HAP-1 (cell line): ENCODE measurements at places on chromosomes 16 and 17.
A peak's percentile ranks its signal among the peaks of the same experiment; 100 is the strongest.

DNA sequence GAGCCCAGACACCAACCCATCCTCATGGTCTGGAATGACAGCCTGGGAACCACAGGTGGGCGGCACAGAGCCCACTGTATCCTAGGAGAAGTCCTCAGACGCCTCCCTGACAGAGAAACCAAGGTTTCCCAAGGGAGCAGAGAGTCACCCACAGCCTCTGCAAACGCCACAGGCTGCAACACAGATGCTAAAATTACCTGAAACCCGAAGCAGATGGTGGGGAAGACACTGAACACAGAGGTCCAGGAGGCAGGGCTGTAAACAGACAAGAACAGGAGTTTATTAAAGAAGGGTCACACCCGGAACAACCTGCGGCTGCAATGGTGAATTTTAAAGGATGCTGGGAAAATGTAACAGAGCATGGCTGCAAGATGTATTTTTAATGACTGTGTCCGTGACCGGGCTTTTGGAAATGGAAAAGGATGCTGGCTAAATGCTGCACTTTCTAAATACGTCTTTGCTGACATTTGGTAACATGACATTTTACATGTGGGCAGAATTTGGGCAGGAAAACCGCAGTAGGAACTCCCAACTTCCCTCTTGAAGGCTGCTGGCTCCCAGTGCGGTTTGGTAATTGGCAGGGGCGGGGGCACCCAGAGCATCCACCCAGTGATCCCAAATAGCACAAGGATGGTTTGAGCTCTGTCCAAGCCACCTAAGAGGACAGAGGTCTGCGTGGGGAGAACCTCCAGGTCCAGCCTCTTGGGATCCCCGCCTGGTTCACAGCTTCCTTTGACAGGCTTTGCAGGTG lies 13.1 kb downstream of the SLC38A8 start:
- no peak for DNase-seq

DNA sequence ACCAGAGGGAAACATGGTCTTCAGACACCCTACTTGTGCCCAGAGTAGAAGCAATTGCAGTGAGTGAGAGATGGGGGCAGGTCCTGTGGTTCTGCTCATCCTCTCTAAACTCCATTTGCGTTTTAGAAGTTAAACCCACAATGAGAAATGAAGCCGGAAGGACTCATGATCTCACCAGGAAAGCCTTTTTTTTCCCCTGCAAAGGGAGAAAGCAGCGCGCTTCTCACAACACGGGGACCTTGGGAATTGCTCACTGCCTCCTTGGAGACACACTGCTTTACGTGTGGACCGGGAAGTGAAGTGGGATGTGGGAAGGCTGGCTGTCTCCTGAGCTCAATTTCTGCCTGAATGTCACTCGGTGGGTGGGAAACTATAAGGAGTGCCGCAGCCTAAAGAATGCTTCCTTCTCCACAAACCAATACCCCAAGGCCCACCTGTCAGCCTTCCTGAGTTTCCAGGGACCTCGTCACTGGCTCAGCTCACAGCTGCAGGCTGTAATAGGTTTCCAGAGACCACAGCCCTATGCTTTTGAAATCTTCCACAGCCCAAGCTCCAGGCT lies 365.4 kb downstream of the XYLT1 start:
- DNase-seq = no peak

DNA sequence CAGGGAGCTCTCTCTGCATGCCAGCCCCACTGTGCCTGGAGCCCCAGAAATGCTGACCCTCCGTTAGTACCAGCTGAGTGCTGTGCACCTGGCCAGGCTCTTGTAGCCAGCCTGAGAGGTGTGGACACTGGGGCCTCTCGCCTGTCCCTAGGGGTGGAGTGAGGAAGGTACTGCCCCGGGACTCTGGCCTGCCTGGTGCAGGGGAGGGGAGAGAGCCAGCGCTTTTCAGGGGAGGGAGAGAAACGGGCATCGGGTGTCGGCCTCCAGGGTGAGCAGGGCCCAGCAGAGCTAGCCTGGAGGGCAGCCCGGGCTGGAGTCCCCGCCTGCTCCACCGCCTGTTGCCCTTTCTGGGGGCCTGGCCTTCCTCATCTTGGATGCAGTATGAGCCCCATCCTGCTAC lies 13.1 kb downstream of the MAP2K3 start:
- no peak for DNase-seq

DNA sequence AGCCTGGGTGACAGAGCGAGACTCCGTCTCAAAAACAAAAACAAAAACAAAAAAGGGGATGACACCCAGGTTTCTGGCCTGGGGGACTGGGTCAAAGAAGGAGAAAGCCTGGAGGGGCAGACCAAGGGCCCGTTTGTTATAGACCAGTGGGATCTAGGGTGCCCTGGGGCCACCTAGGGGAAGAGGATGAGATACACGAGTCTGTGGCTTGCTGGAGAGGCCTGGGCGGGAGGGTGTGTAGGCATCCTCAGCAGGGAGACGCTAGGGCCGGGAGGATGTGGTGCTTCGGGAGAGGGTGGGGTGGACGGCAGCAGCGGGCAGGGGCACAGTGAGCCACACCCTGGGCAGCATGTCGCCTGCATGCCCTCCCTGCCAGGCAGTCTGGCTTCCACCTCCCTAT lies 17.1 kb upstream of the CRK start:
- no peak for DNase-seq

GRCh38 chr17:30021708-30022317 lies 80.4 kb downstream of the EFCAB5 start:
- DNase-seq = peak; percentile 59

- no peak for DNase-seq
Observed at GRCh38 chr17:17204041-17204591, 2.0 kb downstream of the PLD6 start.

DNA sequence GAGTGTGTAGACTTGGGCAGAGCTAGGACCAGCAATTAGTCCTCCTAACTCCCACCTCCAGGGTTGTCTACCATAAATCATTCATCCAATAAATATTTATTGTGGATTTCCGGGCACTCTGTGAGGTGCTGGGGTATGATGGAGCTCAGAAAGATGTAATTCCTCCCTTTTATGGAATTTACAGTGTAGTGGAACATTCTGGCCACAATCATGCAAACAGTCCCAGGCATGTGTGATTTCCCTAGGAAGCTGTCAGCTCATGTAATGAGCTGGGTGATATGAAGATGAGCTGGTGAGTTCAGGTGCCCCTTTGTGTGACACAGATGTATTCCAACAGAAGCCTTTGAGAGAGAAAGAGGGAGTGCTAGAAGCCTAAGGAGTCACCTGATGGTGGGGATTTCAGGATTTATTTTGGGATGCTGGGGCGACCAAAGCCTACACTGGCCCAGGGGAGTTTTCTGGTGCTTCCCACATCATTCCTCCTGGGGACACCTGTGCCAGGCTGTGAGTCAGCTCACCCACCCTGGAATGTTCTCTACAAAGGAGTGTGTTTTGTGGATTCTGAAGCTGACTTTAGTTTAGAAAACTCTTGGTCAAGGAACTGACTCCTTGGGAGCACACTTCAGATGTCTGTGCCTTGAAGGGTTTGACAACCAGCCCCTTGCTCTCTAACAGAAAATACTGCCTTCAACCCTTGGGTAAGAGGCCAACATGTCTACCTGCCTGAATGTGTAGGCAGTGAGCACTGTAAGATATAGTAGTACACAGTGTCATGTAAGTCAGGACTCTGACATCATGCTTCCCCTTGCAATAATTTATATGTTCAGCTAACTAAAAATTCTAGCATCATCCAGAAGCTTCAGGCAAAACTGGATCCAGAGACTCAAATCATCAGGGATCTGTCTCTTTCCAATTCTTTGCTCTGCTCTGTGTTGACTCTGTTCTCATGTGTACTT lies 42.9 kb downstream of the HS3ST4 start:
- no peak for DNase-seq

GRCh38 chr17:26731005-26731921 lies 562.7 kb upstream of the WSB1 start:
- DNase-seq = no peak

GRCh38 chr17:53792997-53793396 lies 29.7 kb upstream of the KIF2B start:
- no peak for DNase-seq

DNA sequence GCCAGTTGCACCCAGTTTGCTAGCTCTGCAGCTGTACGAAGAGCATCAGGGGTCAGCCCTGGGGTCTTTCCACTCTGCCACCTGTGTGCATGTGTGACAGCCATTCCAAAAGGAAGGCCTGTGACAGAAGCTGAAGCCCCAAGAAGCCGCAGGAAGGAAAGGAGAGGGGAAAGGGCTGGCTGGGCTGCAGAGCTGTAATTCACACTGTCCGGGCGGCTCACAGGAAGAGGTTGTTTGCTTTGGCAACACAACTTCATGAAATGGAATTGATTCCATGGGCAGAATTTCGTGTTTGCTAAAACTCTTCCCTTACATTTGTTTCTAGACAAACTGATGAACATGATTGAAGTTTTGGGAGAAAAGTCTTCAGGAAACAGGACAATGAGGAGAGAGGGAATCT lies 14.8 kb downstream of the TMEM204 start:
- DNase-seq = no peak

DNA sequence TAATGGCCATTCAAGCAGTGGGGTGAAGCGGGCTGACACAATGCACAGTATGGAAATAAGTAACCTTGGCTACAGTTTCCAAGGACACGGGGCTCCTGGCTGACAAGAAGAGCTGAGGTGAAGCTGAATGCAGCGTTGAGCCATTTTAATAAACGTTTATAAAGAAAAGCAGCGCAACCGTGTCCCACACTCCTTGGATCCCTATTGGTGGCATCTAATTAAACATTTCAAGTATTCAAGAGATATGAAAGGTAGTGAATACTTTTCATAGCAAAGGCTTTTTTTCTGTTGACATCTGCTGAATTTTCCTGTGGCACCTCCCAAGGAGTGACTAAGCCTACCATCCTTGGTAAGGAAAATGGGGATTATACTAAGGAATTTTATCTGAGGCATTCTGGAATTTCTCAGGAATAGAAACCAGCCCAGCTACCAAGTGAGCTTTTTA lies 26.5 kb downstream of the DUSP14 start:
- DNase-seq = peak; percentile 56

DNA sequence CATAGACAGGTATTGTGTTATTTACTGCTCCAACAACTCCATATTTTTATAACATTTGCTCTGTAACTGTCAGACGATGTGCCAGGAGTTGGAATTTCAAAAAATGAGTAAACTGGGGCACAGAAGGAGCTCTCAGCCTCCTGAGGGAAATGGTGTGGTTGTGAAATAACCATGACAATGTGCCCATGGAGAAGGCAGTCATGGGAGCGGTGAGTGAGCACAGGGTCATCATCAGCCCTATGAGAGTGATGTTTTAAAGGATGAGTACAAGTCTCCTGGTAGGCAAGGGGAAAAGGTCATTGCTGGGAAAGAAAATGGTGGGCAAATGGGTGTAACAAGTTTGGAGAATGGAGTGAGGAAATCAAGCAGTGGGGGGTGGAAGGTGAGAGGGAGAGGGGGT lies 115.0 kb upstream of the SEC14L1 start:
- no peak for DNase-seq

DNA sequence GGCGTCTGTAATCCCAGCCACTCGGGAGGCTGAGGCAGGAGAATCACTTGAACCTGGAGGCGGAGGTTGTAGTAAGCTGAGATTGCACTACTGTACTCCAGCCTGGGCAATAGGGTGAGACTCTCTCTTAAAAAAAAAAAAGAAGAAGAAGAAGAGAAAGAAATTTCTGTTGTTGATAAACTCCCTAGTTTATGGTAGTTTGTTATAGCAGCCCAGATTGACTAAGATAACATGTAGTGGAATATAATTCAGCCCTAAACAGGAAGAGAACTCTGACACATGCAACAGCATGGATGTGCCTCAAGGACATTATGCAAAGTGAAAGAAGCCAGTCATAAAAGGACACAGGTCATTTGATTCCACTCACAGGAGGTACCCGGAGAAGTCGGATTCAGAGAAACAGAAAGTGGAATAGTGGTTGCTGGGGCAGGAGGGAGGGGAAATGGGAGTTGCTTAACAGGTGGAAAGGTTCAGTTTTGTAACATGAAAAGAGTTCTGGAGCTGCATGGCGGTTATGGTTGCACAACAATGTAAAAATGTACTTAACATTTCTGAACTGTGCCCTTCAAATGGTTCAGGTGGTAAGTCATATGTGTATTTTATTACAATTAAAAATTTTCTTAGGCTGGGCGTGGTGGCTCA lies 26.0 kb upstream of the PRM1 start:
- DNase-seq = no peak

DNA sequence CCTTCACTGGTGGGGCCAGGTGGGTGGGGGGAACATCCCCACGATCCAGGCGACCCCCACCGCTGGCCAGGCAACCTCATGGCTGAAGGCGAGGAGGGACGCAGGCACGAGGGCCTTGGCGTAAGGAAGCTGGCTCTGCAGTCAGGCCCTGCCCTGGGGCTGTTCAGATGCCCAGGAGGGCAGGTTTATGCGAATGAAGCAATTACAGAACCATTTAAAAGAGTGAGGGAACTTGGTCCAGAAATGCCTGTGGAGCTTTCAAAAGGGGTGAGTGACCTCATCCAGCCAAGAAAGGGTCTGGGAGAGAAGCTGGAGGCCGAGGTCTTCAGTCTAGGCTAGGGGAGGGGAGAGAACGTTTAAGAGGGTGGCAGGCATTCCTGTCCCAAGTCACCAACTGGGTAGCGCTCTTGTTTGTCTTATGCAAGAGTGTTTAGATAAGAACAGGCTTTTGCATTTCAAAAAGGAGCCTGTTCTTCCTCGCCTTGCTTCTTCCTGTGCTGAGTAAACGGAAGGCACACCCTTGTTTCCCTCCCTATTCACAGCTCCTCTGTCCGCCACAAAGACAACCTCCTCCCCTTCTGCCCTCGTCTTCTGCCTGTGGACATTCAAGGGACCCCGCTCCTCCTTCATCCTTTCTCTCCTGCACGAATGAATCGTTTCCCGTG lies 183.5 kb upstream of the SDK2 start:
- no peak for DNase-seq

DNA sequence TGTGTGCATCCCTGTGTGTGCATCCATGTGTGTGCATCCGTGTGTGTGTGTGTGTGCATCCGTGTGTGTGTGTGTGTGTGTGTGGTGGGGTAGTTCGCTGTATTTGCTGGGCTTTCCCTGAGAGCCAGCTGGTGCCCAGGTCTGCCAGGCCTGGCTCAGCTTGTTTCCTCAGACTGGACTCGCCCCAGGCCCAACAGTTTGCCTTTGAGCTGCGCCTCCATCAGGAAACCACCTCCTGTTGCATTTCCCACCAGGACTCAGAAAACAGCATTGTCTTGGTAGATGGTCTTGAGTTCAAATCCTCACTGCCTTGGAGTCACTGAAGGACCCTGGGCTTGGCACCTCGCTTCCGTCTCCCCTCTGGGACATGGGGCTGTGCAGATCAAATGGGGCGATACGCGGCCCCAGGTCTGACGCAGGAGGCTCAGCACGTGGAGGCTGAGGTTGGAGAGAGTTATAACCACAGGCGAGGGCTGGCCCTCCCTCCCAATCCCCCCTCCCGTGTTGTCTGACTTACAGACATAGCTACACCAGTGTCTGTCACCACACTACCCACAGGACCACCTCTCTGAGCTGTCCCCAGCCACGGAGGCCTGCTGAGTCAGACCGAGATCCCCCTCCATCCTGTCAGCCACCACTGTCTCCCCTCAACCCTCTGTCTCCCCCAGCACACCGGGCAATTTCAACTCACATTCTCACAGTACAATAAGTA lies 4.7 kb downstream of the ITGAE start:
- DNase-seq = no peak

- no peak for DNase-seq
Observed at GRCh38 chr17:2266045-2266864, 37.3 kb downstream of the SMG6 start.

- no peak for DNase-seq
Observed at GRCh38 chr16:81451753-81452680, 7.4 kb downstream of the CMIP start.
